ENCODE measurements at places on chromosomes 3 and 15.

GRCh38 chr3:56260262-56260661 lies 208.0 kb downstream of the ERC2 start:
- no peak for DNase-seq

DNA sequence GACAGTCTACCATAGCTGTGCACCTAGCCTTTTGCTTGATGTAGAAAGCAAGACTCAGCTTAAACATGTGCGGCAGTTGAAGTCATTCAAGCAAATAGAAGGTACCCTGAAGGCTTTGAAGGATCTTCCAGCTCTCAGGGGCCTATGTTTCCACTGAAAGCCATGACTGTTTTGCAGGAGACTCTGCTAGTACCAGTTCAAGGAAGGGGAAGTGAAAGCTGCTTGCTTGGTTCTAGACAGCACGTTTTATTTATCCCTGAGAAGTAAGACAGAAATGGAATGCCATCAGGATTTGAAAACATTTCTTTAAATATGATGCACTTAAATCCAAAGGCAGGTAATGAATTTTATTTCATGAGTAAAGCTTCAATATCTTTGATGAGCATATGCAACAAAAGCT lies 311.4 kb downstream of the PDCD6IP start:
- no peak for DNase-seq

- no peak for DNase-seq
These were observed 53.0 kb downstream of the IQSEC1 start for GRCh38 chr3:13020159-13020750.

- DNase-seq = no peak
These were observed 34.1 kb downstream of the NGLY1 start for GRCh38 chr3:25749031-25749581.

DNA sequence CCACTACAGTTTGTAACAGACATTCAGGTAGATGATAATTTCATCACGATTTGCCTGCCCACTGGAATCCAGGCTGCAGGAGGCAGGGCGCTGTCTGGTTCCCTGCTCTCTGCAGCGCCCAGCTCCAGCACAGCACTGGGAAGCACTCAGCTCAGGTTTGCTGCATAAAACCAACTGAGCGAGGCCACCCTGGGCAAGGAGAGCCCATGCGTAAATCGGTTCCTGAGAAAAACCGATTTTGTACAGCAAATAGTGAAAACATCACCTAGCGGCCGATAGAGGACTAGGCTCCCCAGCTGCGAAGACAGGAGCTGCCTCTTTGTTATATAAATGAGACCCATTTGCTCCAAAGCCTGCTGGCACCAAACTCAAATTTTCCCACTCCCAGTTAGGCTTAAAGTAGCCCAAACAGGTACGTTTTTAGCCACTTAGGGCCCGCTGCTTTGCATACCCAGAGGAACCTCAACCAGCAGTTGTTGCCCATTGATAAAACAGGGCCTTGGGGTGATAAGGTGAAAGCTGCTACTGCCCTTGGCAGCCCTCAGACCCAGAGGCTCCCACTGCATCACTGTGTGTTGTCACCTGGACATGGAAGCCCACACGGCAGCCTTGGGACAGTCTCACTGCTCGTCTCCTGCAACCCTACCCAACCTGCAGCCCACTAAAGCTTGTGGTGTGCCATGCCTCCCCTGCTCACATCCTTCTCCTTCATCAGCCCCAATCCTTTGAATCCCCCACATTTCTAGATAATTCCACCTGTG lies 47.5 kb downstream of the ALDH1L1 start:
- DNase-seq = no peak

GRCh38 chr15:57323806-57324589 lies 52.3 kb upstream of the CGNL1 start:
- no peak for DNase-seq

- no peak for DNase-seq
These were observed 102.7 kb downstream of the PTPRG start for GRCh38 chr3:61664105-61664482.

- DNase-seq = no peak
These were observed 392.4 kb upstream of the PROK2 start for GRCh38 chr3:72177075-72178050.

DNA sequence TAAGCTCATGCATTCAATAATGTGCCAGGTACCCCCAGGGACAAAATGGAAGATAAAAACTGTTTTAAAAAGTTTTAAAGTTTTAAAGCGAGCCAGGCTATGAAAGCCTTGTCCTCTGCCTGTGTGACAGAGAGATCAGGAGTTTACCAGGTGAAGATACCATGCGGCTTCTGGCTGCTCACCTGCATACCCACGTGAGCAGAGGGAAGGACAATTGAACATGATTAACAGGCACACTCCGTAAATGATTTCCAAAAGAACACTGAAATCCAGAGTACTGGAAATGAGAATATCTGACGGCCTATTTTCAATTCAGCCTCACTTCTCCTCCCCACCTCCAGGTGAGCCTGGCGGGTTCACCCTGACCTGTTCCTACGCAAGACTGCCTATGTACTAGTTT lies 42.1 kb downstream of the CCDC191 start:
- no peak for DNase-seq

- no peak for DNase-seq
These were observed 58.5 kb downstream of the MEIS2 start for GRCh38 chr15:37041836-37042235.

DNA sequence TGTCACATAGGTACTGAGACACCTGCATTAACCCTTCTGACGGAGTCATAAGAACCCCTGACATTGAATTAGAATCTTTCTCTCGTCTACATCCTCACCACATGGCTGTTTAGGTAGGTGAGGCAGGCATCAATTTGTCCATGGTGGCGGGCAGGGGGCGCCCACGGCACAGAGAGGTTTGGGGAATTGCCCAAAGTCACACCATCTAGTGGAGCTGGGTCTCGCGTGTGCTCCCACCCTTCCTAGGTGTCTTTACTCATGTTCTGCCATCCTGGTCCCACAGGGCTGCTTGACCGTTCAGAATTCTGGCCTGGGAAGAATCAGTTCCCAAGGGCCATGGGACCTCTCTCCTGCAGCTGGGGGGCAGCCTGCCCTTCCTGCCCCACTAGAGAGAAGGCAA lies 14.7 kb upstream of the DLL4 start:
- no peak for DNase-seq

GRCh38 chr3:46946856-46947545 lies 29.5 kb downstream of the CCDC12 start:
- peak; percentile 87 for DNase-seq

GRCh38 chr15:65773386-65774111 lies 18.5 kb downstream of the DENND4A start:
- no peak for DNase-seq

GRCh38 chr3:182246870-182247269 lies 535.1 kb downstream of the SOX2 start:
- no peak for DNase-seq

DNA sequence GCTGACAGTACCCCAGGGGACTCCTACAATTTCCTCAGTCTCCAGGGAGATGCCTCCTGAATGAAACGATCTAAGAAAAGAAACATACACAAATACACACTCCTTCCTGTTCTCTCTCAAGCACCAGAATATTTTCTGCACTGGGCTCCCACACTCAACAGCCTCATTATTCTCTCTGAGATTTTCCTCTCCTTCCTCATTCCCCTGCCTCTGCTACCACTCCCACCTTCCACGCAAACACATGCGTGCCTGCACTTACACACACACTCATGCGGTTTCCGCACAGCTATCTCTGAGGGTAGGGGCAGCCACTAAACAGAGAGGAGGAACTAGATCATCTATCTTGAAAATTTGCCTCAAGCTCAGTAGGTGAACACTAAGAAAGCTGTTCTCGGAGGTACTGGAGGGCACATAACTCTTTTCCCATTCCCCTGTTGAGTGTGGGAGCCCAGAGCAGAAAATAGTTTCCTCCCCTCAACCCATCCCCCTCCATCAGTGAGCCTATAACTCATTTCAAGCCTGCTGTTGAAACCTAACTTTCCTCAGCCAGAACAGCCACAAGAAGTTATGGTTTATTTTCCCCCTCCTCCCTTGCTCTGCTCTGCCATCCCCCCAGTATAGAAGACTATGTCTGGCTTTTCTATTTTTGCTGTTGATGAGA lies 30.5 kb upstream of the TIPARP start:
- peak; percentile 36 for DNase-seq

GRCh38 chr3:195903950-195904290 lies 4.4 kb downstream of the TNK2 start:
- DNase-seq = no peak

- no peak for DNase-seq
These were observed 431.2 kb upstream of the RGMA start for GRCh38 chr15:93520206-93520605.

- no peak for DNase-seq
These were observed 639.8 kb downstream of the MAGI1 start for GRCh38 chr3:65398953-65399352.

DNA sequence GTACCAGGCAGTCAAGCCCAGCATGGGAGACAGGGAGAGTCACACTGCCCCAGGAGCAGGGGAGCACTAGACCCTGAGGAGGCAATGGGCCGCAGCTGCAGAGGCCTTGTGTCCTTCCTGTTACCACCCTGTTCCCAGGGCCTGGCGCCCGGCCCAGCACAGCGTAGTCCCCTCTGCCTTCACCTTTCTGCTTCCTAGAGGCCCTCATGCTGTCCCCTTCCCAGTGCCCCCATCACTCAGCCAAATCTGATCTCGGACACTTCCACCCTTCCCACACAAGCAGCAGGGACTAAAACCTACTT lies 6.9 kb upstream of the TBC1D2B start:
- DNase-seq = no peak

GRCh38 chr15:32718227-32718820 lies 520 bp downstream of the GREM1 start:
- no peak for DNase-seq

- DNase-seq = no peak
These were observed 46.9 kb downstream of the CHRD start for GRCh38 chr3:184426691-184427141.

GRCh38 chr3:50817756-50818529 lies 143.2 kb downstream of the DOCK3 start:
- no peak for DNase-seq

DNA sequence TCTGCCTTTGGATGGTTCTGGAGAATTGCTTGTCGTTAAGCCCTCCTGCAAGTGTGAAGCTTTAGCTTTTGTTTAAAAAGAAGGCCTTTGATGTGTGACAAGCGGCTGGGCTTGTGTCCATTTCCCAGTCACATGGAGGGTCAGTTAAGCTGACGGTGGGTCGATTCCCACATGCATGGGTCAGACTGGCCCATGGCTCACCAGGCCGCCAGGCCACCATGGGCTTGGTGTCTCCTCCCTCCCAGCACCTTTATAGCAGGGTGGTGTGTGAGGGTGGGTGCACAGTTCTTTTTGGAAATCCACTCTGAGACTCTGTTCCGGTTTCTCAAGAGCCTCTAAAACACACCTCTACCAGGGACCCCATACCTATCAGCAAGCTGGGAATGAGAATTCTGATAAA lies 67.2 kb downstream of the SCN5A start:
- DNase-seq = no peak

GRCh38 chr15:68418611-68419161 lies 13.3 kb downstream of the ITGA11 start:
- no peak for DNase-seq

DNA sequence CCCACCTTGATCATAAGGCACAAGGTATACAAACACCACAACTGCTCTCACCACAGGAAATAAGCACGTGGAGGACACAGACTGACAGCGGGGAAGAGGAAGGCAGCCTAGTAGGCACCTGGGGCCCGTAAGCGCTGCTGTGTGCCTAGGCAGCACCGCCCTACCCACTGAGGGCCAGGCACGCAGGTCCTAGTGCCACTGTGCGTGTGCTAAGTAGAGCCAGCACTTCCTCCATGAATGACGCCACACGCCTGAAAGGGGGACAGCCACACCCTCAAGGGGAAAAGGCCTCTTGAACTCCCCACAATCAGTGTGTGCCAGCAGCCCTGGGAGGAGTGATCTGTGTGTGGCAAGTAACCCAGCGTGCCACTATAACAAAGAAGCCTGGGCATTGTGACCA lies 73.0 kb downstream of the ATP1B3 start:
- no peak for DNase-seq

- peak; percentile 19 for DNase-seq
These were observed 38.6 kb upstream of the APH1B start for GRCh38 chr15:63238796-63239195.

DNA sequence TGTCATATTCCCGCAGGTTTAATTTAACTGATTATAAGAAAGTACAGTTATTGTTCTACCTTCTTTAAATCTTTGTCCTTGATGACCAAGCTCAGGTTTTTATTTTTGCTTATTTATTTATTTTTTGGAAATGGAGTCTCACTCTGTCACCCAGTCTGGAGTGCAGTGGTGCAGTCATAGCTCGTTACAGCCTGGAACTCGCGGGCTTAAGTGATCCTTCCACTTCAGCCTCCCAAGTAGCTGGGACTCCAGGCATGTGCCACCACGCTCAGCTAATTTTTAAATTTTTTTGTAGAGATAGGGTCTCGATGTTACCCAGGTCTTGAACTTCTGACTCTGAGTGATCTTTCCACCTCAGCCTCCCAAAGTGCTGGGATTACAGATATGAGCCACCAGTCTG lies 8.9 kb downstream of the USP3 start:
- no peak for DNase-seq

- peak; percentile 12 for DNase-seq
These were observed 37.1 kb upstream of the SLC4A7 start for GRCh38 chr3:27521179-27521871.

GRCh38 chr3:167861649-167862048 lies 126.1 kb downstream of the SERPINI1 start:
- DNase-seq = no peak

DNA sequence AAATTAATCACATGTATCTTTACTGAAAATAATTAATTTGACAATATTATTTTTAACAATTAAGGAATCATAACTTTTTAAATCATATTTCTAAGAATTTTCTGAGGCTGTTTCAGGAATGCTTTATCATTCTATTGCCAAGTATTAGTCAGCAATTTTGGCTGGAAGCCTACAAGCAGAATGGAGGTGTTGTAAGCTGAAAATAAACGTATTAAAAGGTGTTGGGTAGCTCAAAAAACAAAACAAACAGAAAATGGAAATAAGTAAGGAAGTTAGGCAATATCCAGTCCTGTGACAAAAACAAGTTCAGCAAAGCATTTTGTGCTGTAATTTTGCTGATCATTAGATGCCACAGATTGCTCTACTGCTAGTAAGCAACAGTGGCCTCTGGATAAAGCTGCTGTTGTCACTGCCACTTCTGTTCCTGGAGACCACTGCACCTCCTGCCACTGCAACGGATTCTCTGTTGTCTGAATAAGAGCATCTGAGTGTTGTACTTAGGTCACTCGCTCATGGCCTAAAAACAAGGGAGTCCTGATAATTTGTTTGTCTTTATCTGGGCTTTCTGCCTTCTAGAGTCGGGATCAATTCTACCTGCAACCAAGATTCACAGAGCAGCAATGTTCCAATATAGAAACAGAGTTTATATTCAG lies 63.5 kb upstream of the SLITRK3 start:
- no peak for DNase-seq

DNA sequence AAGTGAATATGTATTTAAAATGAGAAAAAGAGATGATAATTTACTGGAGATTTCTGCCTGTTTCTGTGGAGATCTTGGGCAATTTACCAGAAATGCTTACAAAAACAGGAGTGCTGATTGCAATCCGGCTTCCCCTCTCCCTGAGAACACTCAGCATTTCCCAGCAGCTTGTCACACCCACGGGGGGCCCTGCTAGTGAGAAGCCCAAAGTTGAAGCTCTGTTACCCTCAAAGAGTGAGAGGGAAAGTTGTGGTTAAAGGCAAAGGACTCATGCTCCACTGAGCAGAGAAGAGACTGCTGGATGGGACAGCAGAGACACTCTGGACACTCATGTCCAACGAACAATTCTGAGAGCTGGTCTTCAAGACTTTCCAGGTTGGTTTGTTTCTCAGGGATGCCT lies 2.9 kb downstream of the MCTP2 start:
- no peak for DNase-seq

GRCh38 chr3:117893638-117894037 lies 1141.0 kb downstream of the IGSF11 start:
- DNase-seq = no peak

Measured in CD4-positive, alpha-beta T cell treated with Interleukin-2 at 100 ng/mL for 4 hours (primary cell).